ENCODE measurements at places on chromosomes 2 and 18.

- peak; percentile 13 for DNase-seq
Measured at GRCh38 chr2:19021721-19022120, 336.7 kb downstream of the OSR1 start.

DNA sequence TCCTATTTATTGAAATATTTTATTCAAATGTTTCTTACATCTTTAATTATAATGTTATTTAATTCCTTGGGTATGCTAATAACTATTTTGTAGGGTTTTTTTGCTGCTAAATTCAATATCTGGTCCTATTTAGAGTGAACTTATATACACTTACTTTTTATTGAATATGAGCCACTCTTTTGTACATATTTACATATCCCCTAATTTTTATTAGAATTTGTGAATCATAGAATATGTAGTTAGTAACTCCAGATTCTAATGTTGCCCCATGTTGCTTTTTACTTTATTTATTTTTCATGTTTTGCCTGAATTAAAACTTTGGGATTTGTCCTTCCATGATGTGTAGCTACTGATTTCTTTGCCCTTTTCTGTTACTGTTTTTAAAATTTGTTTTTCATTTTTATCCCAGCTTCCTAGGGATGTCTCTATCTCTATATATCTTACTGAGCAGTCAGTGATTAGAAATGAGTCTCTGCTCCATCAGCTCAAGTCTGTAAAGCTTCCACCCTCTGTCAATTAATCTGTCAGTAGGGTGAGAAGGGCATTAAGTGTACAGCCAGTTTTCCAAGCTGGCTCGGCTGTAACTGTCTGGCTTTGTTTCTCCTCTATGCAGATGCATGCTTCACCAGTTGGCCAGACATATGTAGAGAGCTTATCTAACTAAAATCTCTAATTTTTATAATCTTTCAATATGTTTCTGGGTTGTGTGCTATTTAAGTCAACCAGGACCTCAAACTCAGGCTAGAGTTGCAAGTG is 256.9 kb downstream of the CDH19 start:
- DNase-seq, result no peak

DNA sequence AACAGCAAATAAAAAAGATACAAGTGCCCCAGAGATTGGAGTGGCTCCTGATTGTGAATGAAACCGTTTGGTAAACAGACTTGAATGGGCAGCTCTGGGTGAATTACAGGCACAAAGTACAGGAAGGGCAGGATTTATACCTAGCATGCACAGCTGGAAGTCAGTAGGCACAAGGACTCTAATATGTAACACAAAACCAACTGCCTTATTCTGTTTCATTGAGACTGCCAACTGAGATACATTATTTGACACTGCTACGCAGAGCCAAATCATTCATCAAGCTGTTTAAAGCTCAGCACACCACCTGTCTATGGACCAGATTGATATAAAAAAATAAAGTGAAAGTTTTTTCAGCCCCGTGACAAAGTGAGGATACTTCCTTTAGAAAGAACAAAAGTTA is 541.2 kb downstream of the NUP35 start:
- no peak for DNase-seq

DNA sequence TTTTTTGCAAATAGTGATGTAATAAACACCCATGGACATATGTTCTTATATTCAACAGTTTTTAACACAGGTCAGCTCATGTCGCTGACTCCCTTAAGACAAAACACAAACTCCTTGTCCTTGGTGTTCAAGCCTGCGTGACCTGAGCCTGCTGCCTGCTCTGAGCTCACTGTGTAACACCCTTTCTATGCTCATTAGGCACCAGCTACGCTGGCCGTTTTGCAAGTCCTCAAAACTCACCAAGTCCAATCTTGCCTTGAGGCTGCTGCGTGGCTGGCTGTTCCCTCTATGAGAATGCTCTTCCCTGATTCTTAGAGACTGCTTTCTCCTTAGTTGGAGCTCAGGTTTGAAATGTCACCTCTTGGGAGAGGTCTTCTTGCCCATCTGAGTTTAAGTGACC is 100.5 kb upstream of the GLI2 start:
- DNase-seq, result no peak

DNA sequence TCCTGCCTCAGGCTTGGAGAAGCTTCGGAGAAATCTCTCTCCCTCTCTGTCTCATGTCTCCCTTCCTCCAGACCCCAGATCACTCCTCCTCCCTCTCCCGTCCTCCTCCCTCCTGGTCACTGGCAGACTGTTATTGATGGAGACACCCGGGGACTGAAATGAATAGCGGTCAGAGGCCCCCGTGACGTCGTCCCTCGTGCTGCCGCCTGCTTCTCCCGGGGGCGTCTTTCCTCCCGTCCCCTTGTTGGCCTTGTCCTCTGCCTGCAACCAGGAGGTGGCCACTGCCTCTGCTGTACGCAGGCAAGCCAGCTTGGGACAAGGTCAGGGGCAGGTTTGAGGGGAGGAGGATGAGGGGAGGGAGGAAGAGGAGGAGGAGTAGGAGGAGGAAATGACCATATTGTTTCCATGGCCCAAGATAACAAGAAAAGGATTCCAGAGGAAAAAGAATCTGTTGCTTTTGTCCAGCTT is 78.2 kb downstream of the CELF4 start:
- no peak for DNase-seq

GRCh38 chr18:1954583-1955312 is 616.6 kb downstream of the METTL4 start:
- DNase-seq, result no peak

DNA sequence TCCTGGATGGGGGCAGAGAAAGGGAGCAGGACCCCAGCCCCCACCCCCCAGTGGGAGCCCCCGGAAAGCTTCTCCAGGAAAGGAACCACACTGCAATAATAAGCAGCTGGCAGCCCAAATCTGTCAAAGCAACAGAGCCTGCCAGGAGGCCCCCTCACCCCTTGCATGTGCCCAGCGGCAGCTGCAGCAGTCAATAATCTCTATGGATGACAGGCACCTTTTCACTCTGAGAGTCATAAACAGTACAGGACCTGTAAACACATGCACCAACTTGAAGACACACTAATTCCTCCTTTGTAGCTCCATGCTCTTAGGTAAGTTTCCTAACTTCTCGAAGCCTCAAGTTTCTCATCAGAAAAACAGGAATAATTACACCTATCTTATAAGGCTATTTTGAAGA is 26.2 kb upstream of the KDM3A start:
- no peak for DNase-seq
